ENCODE measurements at places on chromosomes 16 and 17. TPM values are rescaled to one million over a fixed set of nuclear protein-coding genes. Genes with fewer than 3 reads are reported as not detected.

Gene HSPB9
- not detected for polyA plus RNA-seq

Gene RAPGEFL1
- 4.7 TPM for polyA plus RNA-seq

Gene RAMP2
- polyA plus RNA-seq: 1.0 TPM

Gene PLCG2
- 2.8 TPM for polyA plus RNA-seq

DNA sequence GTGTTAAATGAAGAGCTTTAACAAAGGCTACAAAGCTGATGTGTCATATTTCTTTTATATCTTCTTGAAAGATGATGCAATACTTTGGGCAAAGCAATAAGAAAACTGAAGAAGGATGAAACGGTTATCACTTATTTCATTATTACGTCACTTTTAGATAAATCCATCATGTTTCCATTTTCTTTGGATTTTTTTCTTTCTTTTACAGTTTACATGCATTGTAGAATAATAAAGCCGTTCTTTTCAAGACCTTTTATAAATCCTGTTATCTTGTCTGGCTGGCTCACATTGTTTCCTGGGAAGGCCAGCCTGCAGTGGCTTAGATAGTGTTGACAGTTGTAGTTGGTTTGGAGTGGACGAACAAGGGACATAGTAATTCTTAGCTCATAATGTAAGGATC, 28.9 kb downstream of the TANC2 start:
- DNase-seq: no peak

- no peak for DNase-seq
Observed at GRCh38 chr16:50609471-50609870, 61.3 kb downstream of the NKD1 start.

DNA sequence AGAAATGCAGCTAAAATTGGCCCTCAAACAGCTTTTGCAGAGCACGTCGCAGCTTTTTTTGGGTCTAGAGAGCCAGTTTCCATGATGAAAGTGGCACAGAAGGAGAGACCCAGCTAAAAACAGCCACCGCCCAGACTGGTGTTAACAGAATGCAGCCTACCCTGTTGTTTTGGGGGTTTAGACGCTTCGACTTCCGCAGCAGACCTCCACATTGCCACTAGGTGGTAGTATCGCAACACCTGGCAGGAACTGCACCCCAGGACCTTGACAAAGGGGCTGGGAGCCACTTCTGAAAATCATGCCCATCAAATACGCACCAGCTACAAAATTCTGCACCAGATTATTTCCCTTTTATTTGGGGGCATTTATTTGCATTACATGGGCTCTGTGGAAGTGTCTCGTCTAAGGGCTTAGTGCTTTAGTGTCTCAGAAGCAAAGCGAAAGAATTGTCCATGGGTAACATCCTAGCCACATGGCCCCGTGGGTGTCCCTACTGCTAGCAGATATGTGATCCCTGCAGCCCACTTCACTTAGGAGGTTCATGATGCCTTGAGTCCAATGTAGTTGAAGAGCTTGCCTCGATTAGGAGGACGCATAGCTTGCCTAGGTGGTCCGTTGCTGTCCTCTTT, 167.1 kb downstream of the HAPSTR1 start:
- peak; percentile 54 for DNase-seq

GRCh38 chr17:4806456-4806776, 536 bp upstream of the PLD2 start:
- DNase-seq: peak; percentile 71

DNA sequence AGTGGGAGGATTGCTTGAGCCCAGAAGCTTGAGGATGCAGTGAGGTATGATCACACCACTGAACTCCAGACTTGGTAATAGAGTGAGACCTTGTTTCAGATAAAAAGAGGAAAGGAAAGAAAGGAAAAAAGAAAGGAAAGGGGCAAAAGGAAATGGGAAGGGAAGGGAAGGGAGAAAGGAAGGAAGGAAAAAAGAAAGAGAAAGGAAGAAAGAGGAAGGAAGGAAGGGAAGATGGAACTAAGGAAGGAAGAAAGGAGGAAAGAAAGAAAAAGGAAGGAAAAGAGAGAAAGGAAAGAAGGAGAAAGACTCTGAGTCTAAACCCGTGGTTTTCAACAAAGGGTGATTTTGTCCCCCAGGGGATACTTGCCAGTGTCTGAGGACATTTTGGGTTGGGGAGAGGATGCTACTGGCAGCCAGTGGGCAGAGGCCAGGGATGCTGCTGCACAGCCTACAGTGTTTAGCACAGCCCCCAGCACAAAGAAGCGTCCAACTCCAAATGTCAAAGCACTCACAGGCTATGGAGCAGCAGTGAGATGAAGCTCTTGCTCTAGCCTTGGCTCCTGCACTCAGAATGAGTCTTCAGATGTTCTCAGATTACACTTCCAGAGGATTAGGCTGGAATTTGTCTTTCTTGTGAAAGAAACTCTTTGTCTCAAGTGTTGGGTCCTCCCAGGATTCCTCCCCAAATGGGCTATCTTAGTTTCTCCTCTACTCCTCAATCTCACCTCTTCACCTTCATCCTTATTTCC, 64.2 kb downstream of the BMERB1 start:
- DNase-seq: no peak

GRCh38 chr16:49834531-49835151, 21.3 kb downstream of the ZNF423 start:
- DNase-seq: no peak

DNA sequence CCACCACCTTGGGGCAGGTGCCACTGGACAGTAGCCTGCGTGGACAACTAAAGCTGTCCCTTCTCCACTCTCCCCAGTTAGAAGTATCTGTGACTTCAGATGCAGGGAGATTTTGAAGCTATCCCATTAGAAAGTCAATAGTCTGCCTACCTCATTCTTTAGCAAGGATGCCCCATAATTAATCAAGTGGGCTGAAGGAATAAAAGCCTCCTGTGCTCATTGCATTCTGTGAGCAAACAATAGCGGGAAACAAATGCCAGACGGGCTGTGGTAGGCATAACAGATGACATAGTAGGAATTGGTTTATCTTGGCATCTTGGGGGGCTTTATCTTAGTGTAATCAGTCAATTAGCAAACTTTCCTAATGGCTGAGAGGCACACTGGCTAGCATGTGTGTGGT, 96.7 kb upstream of the HSBP1 start:
- DNase-seq: no peak

GRCh38 chr16:62190426-62190825, 154.2 kb upstream of the CDH8 start:
- DNase-seq: peak; percentile 14

- no peak for DNase-seq
Observed at GRCh38 chr17:27539152-27539551, 82.9 kb downstream of the KSR1 start.

DNA sequence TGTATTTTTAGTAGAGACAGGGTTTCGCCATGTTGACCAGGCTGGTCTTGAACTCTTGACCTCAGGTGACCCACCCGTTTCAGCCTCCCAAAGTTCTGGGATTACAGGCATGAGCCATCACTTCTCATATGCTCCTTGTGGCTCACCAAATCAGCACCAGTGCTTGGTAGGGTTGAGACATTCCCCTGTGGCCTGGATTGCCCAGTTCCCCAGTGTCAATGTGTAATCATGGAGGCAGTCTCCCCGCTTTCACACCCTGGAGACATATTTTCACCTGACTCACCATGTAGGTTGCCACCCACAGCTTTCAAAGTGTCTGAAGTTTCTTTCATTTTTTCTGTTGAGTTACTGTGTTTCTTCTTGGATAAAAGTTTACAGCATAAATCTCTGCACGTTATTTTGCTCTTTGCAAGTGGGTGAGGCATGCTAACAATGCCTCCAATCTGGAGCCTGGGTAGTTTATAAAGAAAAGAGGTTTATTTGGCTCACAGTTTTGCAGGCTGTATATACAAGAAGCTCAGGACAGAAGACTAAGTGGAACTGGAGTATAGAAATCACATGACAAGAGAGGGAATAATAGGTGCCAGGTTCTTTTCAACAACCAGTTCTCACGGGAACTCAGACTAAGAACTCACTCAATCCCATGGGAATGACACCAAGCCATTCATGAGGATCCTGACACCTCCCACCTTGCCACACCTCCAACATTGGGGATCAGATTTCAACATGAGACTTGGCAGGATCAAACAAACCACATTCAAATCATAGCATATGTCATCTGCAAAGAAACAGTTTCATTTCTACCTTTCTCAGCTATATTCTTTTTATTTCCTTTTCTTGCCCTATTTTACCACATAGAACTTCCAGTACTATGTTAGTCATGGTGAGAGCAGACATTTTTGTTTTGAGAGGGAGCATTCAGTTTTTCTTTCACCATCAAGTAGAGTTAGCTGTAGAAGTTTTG, 113.2 kb downstream of the PHKB start:
- DNase-seq: no peak

DNA sequence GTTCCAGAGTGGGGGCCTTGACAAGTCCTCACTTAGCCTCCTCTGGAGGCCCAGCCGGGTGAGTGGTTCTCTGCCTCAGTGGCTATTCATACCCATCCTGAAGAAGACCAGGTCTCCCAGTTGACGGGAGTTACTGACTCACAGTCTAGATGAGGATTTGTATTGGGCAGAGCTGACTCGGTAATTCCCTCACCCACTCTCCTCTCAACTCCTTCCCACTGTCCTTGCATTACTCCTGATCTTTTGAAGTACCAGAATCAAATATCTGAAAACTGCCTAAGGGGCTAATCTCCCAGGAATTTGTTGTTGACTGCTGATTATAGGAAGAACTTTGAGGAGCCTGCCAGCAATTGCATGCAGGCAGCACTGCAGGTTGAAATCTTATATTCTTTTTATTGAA, 14.2 kb downstream of the SAP30BP start:
- no peak for DNase-seq

DNA sequence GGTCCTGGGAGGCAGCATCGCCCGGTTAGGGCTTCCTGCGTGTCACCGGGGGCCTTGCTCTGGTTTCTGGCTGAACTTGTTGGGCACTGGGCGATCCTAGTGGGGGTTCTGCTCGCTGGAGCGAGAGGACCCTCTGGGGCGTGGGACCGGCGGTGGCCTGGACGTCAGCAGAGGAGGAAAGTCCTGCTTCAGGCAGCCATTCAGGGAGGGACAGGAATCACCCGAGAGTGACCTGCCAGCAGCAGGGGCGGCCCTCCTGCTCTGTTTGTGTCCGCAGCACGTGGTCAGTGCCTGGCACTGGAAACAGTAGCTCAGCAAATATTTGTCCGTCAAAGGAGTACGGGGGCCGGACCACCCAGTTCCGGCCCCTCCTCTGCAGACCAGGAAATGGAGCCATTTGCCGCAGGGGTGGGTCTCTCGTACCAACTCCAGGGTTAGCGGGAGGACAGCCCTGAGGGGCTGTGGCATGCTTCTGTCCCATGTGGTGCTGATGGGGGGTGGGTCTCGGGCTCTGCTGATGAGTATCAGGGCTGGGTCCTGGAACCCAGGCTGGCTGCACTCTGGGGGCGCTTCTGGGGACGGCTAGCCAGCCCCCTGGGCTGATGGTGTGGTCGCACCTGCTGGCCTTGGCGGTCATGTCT, 48.3 kb downstream of the BAIAP2 start:
- no peak for DNase-seq

GRCh38 chr17:73391331-73392265, 79.8 kb upstream of the CDC42EP4 start:
- no peak for DNase-seq

- no peak for DNase-seq
Observed at GRCh38 chr17:17757391-17757791, 76.1 kb downstream of the RAI1 start.

DNA sequence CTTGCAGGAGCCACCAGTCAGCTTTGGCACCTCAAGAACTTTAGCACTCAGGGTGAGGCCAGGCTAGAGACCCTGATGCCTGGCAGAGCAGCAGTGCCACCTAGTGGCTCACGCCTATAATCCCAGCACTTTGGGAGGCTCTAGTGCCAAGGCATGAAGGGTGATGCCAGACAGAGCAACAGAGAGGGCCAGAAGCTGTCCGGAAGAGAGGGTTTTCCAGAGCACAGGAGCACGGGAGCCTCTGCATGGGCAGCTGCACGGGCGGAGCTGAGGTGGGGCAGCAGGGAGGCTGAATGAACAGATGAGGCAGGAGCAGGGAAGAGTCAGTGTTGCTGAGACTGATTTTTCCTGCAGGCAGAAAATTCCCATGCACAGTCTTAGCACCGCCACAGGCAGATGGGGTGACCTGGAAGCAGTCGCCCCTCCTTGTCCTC, 38.9 kb downstream of the MYH3 start:
- peak; percentile 87 for DNase-seq

- no peak for DNase-seq
Observed at GRCh38 chr17:48586355-48587258, 3.4 kb downstream of the HOXB3 start.

Data from A549 (cell line).